ENCODE measurements at places on chromosomes 7 and 10. TPM values are rescaled to one million over a fixed set of nuclear protein-coding genes. Genes with fewer than 3 reads are reported as not detected.
A peak's percentile ranks its signal among the peaks of the same experiment; 100 is the strongest.

- DNase-seq: no peak
These were observed 17.1 kb upstream of the EZH2 start for GRCh38 chr7:148901178-148901577.

DNA sequence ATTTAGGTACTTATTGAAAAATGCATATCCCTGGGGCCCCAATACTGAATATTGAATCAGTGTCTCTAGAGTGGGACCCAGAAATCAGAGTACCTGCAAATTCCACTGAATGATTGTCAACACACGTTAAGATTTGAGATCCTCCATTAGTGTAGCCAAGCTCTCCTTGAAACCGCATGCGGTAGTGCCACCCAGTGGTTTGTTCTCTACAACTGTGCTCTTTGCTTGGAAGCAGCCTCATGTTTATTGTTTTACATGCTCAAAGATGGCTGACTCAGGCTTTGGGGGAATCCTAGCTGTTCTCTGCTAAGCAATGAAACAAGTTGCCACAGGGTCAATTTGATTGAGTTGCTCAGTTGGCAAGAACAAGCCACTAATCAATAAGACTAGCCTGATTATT lies 340.2 kb upstream of the CELF2 start:
- peak; percentile 9 for DNase-seq

- no peak for DNase-seq
These were observed 56.2 kb downstream of the CREM start for GRCh38 chr10:35182631-35183510.

GRCh38 chr10:63798599-63799498 lies 277.6 kb downstream of the REEP3 start:
- DNase-seq: peak; percentile 81

GRCh38 chr7:106592282-106593027 lies 68.5 kb downstream of the CCDC71L start:
- no peak for DNase-seq

DNA sequence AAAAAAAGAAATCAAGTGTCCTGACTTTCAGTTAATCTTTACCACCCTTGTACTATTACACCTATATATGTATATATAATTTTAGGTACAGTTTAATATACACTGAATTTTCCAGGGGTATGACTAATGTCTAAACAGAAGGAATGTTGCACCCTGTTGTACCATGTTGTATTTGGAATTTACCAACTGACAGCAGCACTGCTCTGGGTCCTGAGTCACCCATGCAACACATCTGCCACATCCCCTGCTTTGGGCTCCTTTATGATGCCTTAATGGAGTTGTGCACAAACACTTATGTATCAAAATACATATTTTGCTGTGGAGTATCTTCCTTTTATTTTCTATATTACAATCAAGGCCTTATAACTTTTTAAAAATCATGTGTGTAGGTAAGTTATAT lies 21.2 kb downstream of the YAE1 start:
- DNase-seq: no peak

DNA sequence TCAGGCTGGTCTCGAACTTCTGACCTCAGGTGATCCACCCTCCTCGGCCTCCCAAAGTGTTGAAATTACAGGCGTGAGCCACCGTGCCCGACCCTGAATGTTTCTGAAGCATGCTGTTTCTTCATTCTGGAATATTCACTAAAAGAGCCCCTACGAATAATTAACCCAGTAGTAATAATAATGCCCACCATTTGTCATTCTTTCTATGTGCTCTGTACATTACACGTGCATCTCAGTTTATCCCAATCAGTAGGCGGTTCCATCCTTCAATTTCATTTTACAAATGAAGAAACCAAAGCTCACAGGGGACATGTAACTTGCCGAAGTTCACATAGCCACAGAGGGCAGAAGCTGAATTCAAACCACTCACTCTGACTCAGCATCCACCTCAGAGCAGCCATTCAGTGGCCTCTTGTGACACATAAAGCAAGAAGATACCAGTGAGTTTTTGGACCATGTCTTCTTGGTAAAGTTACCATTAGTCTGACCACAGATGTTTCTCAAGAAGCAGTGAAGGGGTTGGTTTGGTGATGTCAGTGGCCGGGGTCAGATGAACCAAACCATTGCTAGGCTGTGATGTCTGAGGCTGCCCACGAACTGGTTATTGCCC lies 71.9 kb upstream of the DUSP5 start:
- DNase-seq: peak; percentile 100

GRCh38 chr7:23369100-23369499 lies 70.0 kb downstream of the MALSU1 start:
- DNase-seq: no peak

DNA sequence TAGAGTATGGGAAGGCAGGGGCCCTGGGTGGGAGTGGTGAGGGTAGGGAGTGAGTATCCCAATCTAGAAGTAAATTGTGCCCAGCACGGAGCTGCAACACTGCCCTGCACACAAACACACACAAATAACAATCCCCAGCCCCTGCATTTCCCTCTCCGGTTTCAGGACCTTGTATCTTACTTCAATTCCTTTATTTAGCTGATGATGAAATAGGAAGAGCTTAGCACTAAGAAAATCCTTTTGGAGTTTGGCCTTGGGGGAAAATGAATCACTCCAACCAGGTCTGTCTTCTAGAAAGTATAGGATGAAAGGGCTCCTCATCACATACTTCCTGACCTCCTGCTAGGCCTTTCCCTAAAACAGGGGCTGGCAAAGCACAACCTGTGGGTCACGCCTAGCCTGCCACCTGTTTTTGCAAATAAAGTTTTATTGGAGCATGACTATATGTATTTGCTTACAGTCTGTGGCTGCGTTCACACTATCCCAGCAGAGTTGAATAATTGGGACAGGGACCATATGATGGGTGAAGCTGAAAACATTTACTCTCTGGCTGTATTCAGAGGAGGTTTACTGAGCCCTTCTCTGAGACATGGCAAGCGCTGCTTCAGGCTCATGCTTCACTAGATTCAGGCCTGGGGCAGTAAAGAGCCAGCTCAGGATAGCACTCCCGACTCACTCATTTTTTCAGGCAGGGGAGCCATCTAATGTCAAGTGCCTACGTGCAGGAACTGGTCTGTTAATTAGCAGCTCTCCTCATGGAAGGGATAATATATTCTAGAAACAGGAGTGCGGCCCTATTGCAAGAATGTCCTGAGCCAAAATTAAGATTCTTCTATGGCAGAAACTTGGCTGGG lies 111.0 kb downstream of the EGFR start:
- DNase-seq: peak; percentile 48

DNA sequence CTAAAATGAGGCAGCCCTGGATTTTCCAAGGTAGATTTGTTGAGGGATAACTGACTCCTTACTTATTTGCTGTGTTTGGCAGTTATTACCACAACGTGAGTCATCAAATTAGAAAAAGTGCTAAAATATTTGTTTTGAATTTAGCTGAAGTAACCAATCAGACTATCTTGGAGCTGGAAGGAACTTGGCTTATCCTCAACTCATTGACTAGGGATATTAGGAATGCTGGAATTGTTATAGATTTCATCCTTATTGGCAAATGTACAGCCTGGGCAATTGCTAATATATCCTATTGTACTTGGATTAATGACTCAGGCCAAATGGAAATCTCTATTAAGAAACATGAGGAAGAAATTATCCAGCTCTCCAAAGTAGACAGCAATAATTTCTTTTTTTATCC lies 1189.0 kb upstream of the LRRN3 start:
- no peak for DNase-seq

DNA sequence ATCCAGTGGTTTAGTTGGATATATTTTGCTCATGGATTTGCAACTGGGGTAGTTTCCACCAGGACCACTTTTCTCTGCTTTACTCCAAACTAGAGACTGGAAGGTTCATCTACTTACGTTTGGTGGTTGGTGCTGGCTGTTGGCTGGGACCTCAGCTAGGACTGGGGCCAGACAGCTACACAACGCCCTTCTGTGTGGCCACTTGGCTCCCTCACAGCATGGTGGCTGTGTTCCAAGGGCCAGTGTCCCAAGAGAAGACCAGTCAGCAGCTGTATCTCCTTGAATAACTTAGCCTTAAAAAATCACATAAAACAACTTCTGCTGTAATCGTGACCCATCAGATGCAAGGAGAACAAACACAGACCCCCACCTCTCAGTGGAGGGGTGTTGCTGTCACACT lies 4.2 kb upstream of the KCNH2 start:
- DNase-seq: no peak

DNA sequence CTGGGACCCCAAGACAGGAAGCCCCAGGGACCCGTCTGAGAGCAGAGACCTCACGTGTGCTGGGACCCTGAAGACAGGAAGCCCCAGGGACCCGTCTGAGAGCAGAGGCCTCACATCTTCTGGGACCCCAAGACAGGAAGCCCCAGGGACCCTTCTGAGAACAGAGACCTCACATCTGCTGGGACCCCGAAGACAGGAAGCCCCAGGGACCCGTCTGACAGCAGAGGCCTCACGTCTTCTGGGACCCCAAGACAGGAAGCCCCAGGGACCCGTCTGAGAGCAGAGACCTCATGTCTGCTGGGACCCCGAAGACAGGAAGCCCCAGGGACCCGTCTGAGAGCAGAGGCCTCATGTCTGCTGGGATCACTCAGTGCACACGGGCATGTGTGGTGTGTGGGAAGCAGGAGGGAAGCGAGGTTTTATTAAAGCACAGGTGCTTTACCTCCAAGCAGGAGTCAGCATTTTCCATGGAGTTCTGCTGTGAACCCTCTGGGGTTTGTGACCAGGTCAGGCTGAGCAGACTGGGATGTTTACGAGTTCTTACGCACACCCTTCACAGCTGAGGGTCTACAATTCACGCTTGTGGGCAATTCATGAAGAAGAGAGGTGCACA lies 590.6 kb downstream of the DNAJB6 start:
- no peak for DNase-seq

GRCh38 chr10:129852829-129853561 lies 111.1 kb downstream of the EBF3 start:
- DNase-seq: no peak

DNA sequence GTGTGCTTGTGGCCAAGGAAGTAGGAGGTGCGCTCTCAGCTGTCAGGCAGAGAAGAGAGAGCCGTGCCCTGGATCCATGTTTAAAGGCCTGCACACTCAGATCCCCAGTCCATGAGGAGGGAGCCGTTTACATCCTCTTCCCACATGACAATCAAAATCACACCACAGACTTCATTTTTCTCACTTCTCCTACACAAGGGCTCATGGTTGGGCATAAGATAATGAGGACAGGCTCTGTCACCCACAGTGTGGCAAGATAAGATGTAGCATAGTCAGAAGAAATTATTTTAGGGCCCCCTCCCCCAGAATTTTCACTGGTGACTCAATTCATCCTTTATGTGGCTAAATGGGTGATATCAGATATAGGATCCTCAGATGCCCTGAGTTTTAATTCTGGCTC lies 35.9 kb upstream of the INHBA start:
- DNase-seq: no peak

GRCh38 chr10:86681047-86681446 lies 12.7 kb downstream of the LDB3 start:
- no peak for DNase-seq

DNA sequence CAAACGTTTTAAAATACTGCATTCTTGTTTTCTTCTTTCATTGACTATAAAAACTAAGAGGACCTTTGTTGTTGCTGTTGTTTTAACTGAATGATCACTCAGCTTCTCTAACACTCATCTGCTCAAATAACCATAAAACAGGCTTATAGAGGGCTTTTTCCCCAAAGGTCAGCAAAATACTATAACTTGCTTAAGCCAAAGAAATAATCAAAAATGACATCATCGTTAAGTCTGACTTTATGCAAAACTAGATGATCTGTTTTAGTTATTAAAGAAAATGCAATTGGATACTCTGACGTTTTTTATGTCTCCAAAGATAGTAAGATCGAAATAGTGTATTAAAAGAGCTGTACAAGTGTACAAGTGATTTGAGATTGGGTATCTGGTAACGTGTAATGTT lies 152.9 kb downstream of the SEMA3A start:
- no peak for DNase-seq

- DNase-seq: no peak
These were observed 82.4 kb upstream of the BTBD16 start for GRCh38 chr10:122188706-122189105.

GRCh38 chr7:14321947-14322346 lies 332.5 kb upstream of the ETV1 start:
- DNase-seq: no peak

GRCh38 chr10:18066947-18067346 lies 73.3 kb upstream of the CACNB2 start:
- peak; percentile 5 for DNase-seq

GRCh38 chr7:82406937-82407336 lies 36.6 kb downstream of the CACNA2D1 start:
- no peak for DNase-seq

GRCh38 chr7:158825628-158826289 lies 3.5 kb downstream of the ESYT2 start:
- DNase-seq: no peak

DNA sequence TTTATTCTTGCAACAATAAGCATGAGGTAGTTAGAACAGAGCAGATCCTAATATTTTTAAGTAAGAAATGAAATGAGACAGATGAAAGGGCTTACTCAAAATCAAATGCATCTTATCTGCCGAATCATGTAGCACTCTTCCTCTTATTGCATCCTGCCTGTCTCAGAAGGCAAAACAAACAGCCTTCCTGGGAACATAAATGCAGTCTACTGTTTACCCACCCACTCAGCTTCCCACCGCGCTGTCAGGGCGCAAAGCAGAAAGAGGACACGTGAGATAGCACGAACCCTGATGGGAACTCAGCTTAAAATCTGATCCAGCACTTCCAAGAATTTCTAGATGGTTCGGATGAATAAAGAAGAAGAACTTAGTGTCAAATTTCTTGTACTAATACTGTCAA lies 114.4 kb upstream of the CDK1 start:
- DNase-seq: no peak

DNA sequence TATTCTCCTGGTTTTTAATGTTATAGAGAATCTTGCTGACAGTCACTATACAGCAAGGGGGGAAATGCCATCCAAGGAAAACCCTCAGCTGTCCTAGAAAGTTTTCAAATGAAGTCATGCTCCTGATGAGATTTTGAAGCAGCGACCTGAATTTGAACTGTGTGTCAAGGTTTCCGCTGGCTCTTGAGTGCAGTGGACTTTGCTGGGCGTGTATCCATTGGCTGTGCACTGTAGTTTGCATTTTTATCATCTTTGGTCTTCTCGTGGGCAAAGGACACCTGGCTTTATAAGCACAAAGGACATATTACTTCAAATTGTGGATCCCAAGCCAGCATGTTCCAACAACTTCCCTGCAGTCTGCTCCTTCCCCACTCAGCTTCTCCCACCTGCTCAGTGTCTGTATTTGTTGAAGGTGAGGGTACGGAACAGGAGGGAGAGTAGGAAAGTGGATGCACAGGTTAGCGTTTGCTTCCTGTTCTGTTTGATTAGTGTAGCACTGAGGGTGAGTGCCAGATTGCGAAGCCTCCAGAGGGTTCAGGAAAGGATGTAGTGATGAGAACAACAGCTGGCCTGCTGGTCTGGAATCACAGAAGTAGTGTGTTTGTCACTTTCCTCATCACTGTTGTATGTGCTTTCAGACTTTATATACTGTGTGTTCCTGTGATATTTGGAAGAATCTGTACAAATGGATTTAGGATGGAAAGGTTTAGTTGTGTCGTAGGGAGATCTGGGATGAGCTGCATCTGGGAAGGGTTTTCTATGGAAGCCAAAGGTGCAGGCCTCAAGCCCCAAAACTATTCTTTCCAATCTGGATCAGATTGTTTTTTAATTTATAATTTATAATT lies 204.8 kb downstream of the BMPER start:
- no peak for DNase-seq

The FBXO24 gene
- 0.55 TPM for total RNA-seq

The PLEKHA8 gene
- total RNA-seq: 20.7 TPM

The TAS2R3 gene
- 0.29 TPM for total RNA-seq

The PLCE1 gene
- 0.55 TPM for total RNA-seq

The CRPPA gene
- 1.4 TPM for total RNA-seq

The SFR1 gene
- total RNA-seq: 12.8 TPM

The LRRC61 gene
- total RNA-seq: 63.4 TPM

The GPR158 gene
- not detected for total RNA-seq

The HOXA6 gene
- total RNA-seq: 10.5 TPM

The MRC1 gene
- 0.29 TPM for total RNA-seq

All from kidney epithelial cell (primary cell).